Lower lobe of right lung (tissue), 2 donors: ENCODE measurements at places on chromosomes 4 and X. TPM values are rescaled to one million over a fixed set of nuclear protein-coding genes. Genes with fewer than 3 reads are reported as not detected.

The FAM47E gene
- 6.4 TPM for total RNA-seq

The ARMCX1 gene
- 18.8 TPM for total RNA-seq

The NDP gene
- total RNA-seq: 0.30 TPM

The IRF2 gene
- total RNA-seq: 53.3 TPM

The TEC gene
- 7.4 TPM for total RNA-seq

The SLC6A14 gene
- 45.4 TPM for total RNA-seq

The IL9R gene
- total RNA-seq: 1.2 TPM

The STPG2 gene
- 1.1 TPM for total RNA-seq

The DYNLT3 gene
- 27.2 TPM for total RNA-seq

The CPZ gene
- total RNA-seq: 6.0 TPM

The NUDT11 gene
- total RNA-seq: 0.53 TPM
